Transverse colon (tissue), 4 donors: ENCODE measurements at places on chromosomes 11 and 22. TPM values are rescaled to one million over a fixed set of nuclear protein-coding genes. Genes with fewer than 3 reads are reported as not detected.

The OTOG gene
- total RNA-seq, result not detected

- DNase-seq, result no peak
Measured at GRCh38 chr22:46422896-46423295, 87.4 kb downstream of the TRMU start.

GRCh38 chr11:2744166-2744565 lies 44.4 kb upstream of the KCNQ1OT1 start:
- no peak for DNase-seq

DNA sequence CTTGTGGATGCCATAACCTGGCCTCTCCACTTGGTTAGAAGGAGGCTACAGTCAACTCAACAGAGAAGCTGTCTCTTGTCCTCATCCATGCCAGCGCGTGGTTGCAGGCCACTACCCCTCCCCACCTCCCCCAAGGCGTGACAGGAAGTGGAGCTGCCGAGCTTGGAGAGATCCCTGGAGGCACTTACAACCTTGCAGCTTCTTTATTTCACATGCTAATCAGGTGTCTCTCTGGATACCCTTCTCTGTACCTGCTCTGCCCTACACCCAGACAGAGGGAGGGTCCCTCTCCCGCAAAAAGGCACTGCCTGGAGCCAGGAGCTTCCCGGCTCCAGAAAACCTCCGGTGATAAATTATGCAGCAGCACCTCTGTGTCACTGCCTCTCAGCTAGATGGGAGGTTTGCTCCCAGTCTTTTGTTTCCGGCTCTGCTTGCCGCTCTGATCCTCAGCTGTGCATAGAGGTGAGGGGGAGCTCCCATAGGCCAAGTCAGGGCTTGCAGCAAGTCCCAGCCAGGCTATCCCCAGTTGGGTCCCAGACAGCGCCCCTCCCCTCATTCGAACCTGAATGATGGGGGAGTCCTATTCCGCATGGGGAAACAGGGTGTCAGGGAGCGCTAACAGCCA lies 5.7 kb downstream of the LRP4 start:
- DNase-seq, result no peak

GRCh38 chr22:19875061-19875530 lies 20.4 kb upstream of the GNB1L start:
- DNase-seq, result no peak

The CD3D gene
- total RNA-seq, result 3.5 TPM

GRCh38 chr11:72375241-72375960 lies 58.9 kb downstream of the CLPB start:
- no peak for DNase-seq

- no peak for DNase-seq
Measured at GRCh38 chr11:63673579-63673978, 2.4 kb upstream of the ATL3 start.
